8988T (cell line): ENCODE measurements at places on chromosomes 11 and 22.
A peak's percentile ranks its signal among the peaks of the same experiment; 100 is the strongest.

DNA sequence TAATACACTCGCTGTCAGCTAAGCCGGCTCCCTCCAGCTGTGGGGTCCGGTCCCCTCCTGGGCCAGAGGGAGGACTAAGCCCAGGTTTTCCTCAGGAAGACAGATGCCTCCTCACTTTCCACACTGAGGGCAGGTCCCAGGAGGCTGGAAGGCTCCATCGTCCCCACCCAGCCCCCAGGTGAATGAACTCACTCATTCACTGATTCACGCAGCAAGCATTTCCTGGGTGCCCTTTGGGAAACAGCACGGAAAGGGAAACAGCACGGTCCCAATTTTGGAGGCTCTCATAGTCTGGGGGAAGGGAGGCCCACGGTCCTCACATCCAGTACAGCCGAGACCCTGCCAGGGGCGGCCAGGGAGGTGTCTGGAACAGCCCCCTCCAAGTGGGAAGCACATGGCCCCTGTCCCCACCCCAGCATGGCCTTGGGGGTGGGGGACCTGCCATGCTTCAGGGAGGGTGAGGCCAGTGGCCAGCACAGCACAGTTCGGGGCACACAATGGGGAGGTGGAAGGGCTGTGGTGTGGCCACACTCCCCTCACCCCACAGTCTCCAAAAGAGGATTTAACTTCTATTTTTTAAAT lies 9.3 kb upstream of the TH start:
- peak; percentile 96 for DNase-seq

DNA sequence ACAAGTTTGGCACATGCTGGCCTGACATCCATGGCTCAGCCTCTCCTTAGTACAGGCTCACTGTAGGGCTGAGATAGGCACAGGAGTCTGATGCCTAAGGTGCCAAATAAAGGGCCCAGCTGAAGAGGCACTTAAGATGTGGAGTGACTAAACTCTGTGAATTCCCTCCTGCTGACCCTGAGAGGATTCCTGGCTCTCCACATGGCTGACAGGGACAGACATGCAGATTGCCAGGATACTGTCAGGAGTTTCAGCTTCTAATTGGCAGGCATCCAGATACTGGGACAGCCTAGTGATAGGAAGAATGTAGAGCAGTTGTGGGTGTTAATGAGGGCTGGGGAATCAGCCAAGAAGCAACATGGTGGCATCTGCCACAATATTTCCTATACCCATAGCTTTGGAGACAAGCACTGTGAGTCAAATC lies 558.7 kb downstream of the INSC start:
- DNase-seq, result no peak

DNA sequence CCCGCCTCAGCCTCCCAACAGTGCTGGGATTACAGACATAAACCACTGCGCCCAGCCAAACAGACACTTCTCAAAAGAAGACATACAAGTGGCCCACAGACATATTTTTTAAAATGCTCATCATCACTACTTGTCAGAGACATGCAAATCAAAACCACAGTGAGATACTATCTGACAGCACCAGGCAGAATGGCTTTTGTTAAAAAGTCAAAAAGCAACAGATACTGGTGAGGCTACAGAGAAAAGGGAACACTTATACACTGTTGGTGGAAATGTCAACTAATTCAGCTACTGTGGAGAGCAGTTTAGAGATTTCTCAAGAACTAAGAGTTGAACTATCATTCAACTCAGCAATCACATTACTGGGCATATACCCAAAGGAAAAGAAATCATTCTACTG lies 67.0 kb downstream of the ARHGAP20 start:
- DNase-seq, result no peak

- DNase-seq, result no peak
These were observed 877.3 kb downstream of the BRD1 start for GRCh38 chr22:48950151-48950915.

DNA sequence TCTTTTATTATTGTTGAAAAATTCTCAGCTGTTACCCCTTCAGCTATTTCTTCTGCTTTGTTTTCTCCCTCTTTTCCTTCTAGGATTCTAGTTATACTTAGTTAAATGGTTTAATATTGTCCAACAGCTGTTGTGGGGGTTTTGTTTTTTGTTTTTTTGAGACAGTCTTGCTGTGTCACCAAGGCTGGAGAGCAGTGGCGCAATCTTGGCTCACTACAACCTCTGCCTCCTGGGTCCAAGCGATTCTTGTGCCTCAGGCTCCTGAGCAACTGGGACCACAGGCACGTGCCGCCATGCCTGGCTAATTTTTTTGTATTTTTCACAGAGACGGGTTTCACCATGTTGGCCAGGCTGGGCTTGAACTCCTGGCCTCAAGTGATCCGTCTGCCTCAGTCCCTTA lies 12.7 kb downstream of the SDHAF2 start:
- no peak for DNase-seq

GRCh38 chr22:46518038-46518437 lies 19.4 kb downstream of the CELSR1 start:
- no peak for DNase-seq

DNA sequence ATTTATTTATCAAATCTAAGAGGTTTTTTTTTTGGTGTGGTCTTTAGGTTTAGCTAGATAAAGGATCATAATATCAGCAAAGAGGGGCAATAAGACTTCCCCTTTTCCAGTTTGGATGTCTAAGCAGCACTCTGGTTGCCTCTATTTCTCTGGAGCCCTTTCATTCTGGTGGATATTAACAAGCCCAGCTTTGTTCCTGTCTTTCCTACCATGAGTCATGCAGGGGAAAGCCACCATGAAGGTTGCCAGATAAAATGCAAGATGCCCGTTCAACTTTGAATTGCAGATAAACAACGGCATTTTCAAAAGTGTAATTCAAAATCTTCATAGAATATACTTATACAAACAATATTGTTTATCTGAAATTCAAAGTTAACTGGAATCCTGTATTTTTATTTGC lies 143.6 kb downstream of the ADAMTS15 start:
- DNase-seq, result no peak

- no peak for DNase-seq
These were observed 20.0 kb downstream of the CYP2R1 start for GRCh38 chr11:14872032-14872431.
